ENCODE measurements at places on chromosomes 4 and X.

DNA sequence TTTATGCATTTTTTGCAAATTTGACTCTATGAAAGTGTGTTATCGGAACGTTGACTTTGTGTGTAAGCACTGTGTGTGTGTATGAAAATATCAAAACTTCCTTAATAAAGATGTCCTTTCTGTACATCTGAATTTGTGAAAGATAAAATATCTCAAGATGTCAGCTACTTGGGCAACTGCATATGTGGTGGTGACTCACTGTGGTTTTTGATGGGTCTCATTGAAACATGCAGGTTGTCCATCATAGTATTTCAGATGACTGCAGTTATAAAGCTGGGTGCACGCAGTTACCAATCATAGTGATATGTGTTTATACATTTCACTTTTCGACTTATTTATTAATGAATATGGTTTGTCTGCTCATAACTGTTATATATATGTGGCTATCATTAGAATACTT, 19.7 kb upstream of the BBS12 start:
- no peak for DNase-seq

GRCh38 chrX:41689711-41690110, 938 bp downstream of the GPR34 start:
- no peak for DNase-seq

- no peak for DNase-seq
Measured at GRCh38 chrX:38313190-38313589, 14.1 kb downstream of the RPGR start.

GRCh38 chr4:8725845-8726244, 133.3 kb downstream of the CPZ start:
- DNase-seq, result no peak

- DNase-seq, result no peak
Measured at GRCh38 chr4:29756966-29757365, 963.2 kb upstream of the PCDH7 start.

GRCh38 chrX:102654696-102655095, 3.4 kb downstream of the GPRASP1 start:
- DNase-seq, result no peak

GRCh38 chr4:22434895-22435294, 81.0 kb downstream of the ADGRA3 start:
- peak; percentile 21 for DNase-seq

DNA sequence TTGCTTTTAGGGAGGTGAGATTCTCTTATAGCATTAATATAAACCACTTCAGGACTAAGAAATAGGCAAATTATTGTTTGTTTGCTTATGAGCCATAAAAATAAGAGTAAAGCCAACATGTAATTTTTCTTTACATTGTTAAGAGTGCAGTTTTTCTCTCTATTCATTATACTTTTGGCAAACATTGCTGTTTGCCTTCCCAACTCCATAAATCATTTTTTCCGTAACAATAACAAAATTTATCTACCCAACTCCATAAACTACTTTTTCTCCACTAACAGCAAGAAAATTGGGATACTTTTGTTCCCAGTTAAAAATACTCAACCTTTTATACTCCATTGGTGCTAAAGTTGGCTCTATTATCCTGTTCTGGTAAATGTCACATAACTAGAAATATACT, 229.7 kb upstream of the GPRIN3 start:
- no peak for DNase-seq

GRCh38 chr4:169417629-169418282, 147.0 kb upstream of the SH3RF1 start:
- DNase-seq, result no peak

DNA sequence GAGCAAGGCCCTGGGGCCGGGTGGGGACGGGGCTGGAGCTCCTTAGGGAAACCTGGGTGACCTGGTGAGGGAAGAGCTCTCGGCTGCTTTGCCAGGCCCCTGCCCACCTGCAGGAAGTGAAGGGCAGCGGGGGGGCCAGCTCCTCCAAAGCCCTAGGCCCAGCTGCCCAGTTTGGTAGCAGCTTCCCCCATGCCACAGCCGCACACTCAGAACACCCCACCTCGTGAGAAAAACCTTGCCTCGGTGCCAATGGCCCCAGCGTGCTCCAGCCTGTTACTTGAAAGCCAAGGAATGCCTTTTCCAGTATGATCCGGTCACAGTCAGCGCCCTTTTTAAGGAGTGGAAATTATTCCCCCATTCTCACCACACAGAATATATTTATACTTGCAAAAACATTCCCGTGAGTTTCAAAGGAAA, 38.3 kb downstream of the ACOX3 start:
- no peak for DNase-seq

DNA sequence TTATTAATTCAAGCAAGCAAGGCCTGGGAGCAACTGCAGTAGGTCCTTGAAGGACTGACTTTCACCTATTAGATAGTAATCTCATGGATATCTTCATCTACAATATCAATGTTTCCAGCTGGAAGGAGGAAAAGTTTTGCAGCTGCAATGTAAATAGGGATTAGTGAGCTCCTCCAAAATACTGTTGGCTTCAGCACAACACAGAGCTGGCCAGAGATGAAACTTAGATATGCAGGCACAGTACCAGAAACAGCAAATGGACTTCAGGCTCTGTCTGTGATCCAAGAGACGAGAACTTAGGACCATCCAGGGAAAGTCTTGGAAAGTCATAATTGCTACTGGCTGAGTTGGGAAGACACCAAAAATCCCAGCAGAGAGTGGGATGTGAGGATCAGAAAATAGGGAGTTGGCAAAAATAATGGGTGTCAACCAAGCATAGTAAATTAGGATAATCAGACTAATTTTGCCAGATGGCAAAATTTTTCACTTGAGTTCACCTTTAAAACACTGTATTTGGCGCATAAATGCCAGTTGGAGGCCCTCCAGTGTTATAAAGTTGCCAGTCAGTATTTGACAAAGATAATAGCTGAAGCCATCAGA, 57.5 kb downstream of the PARM1 start:
- DNase-seq, result no peak

DNA sequence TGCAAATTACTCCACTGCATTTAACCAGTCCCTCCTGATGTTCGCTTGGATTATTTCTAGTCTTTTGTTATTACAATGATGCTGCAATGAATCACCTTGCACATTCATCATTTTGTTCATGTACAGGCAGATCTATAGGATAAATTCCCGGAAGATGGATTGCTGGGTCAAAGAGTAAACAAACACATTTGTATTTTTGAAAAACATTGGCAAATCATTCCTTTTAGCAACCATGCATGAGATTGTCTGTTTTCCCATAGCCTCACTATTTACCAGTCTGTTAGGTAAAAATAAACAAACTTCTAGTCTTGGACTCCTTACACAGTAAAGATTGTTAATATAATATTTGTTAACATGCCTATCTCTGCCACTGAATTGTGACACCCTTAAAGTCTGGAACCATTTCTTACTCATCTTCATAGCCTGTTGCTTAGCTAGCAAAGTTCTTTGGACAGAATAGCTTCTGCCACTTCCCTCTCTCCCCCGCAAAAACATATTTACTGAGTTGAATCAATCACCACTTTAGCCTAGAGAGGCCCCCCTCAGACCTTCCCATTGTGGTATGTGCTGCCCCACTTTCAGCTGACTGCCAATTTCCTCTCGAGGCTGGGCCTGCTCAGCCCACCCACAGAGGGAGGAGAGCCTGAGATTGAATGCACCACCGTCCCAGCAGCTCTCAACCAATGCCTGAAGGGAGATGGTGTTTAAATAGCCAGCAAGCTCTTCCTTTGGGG, 108.4 kb upstream of the ATXN3L start:
- no peak for DNase-seq

DNA sequence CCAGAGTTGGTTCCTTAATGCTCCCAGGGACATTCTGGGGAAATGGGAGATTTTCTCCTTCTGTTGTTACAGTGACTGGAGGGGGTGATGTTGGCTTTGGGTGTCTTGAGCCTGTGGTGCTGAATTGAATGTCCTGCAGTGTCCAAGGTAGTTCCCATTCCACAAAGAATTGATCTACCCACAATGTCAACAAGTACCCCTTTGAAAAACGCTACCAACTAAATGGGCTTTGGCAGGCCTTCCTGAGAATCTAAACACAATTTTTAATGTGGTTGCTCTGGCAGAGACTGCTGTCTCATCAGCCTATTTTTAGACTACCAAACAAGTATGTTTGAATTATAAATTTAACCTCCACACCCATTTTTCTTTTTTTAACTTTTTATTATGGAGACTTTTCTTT, 69.4 kb downstream of the CCKAR start:
- no peak for DNase-seq

DNA sequence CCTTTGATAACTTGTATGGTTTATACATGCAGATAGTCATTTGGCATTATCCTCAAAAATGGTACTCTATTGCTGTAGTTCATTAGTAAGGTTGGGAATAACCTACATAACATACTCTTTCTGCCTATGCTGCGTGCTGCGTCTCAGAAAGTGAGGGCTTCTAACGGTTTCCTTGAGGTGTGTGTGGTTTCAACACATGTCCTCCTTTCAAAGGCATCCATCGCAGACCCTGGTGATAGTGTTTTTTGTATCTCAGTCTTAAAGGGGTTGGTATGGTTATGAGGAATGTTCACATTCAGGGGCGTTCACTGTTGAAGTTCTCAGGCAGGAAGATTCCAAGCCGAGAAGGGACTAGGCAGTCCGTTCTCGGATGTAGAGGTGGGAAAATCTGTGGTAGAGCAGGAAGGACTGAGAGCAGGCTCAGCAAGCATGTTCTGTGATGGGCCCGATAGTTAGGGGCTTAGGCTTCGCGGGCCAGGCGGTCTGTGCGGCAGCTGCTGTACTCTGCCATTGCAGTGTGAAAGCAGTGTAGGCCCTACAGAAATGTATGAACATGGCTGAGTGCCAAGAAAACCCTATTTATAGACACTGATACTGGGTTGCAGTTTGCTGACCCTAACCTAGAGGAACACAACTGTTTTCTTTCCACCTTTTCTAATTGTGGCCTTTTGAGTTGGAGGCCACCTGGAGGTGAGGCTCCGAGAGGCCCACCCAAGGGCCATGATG, 123.2 kb downstream of the GPR143 start:
- DNase-seq, result no peak

GRCh38 chr4:26860922-26861433, 337 bp downstream of the STIM2 start:
- peak; percentile 65 for DNase-seq

GRCh38 chr4:150039274-150040127, 38.7 kb upstream of the DCLK2 start:
- no peak for DNase-seq

DNA sequence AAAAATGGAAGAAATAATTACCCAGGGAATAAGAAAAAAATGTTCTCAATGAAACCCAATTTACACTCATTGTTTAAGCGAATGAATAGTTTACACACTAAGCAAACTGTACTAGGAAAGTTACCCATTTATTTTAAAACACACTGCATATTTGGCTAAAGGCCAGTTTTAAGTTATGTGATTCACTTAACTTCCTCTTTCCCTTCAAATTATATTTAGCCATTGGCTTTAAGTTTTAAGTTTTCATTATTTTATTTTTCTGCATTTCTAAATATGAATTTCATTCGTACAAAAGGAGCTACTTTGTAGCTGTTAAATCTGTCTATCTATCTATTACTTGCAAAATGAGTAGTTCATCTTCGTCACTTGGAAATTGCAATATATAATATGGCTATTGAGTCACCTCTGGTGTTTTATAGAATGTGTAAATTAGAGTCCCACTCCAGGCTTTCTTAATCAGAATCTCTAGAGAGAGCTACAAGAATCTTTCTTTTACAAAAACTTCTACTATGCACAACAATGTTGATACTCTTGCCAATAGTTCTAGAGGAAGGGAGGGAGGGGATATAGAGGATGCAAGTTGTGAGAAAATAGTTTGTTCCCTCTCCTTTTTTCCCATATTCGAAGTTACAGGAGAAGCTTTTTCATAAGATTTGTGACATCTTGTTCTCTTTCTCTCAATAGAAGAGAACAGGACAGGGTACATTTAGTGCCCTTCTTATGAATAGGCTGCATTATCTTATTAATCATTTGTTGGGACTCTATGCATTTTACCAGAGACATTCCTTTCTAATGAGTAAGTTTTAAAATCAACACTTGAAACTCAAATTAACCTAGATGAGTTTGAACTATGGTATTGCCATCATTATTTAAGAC, 41.8 kb downstream of the SULT1B1 start:
- DNase-seq, result no peak
